Right lobe of liver (tissue), 6 donors: ENCODE measurements at places on chromosomes 6 and 20. TPM values are rescaled to one million over a fixed set of nuclear protein-coding genes. Genes with fewer than 3 reads are reported as not detected.
A peak's percentile ranks its signal among the peaks of the same experiment; 100 is the strongest.

SMLR1 gene
- total RNA-seq, result 46.4 TPM

HLA-DOA gene
- 3.3 TPM for total RNA-seq

ALDH8A1 gene
- 162 TPM for total RNA-seq

CBFA2T2 gene
- 5.1 TPM for total RNA-seq

SULF2 gene
- 84.8 TPM for total RNA-seq

NEDD9 gene
- 41.7 TPM for total RNA-seq

GUCA1A gene
- not detected for total RNA-seq

- DNase-seq, result no peak
- H3K4me1 ChIP-seq, result no peaks in the 10 kb centered on the region
- no peak overlapping the region for H3K4me3 ChIP-seq
- no peaks in the 10 kb centered on the region for H3K36me3 ChIP-seq
- no peak overlapping the region for H3K27ac ChIP-seq
Measured at GRCh38 chr6:90080876-90081481, 186.7 kb downstream of the GJA10 start.

DNA sequence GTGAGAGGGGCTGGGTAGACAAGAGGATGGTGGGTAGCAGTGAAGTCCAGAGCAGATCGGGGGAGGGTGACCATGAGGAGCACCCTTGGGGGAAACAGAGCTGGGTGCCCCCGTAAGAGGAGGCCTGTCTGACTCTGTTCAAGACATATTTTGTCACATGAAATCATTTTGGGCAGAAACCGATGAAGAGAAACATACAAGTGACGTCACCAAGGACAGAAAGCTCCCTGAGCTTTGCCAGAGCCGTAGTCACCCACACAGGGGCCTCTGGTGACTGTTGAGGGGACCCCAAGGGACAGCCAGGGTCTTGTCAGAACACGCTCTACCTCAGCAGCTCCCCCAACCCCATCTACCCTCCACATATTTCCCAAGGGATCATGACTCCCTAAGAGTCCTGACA is 39.2 kb downstream of the GPR6 start:
- no peaks in the 10 kb centered on the region for H3K4me1 ChIP-seq
- no peaks in the 10 kb centered on the region for H3K36me3 ChIP-seq
- no peaks in the 10 kb centered on the region for H3K27me3 ChIP-seq
- no peak for DNase-seq
- H3K4me3 ChIP-seq, result no peak overlapping the region
- H3K27ac ChIP-seq, result no peak overlapping the region

DNA sequence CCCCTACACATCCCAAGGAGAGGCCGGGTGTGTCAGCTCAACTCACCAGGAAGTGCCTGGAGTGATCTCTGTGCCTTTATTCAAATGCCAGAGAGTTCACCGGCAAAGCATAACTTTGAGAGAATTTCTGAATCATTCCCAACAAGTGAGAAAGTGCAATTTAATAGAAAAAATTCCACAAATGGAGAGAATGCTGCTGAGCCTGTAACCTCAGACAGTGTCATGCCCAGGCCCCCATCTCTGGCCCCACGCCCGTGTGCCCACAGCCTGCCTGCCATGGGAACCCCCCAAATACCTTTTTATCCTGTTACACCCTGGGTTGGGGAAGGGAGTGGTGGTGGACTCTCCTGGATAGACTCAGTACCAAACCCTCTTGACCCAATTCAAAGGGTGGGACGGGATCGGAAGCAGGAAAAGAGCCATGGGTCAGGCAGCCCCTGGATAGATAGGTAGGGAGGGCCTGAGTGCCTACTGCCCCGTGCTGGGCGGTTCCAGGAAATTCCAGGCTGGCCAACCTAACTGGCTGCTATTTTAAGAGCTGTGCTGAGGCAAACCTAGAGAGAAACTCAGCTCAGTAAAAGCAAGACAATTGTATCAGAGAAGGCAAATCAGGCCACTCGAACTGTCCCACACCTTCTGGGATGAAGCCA is 179.0 kb upstream of the FOXA2 start:
- no peaks in the 10 kb centered on the region for H3K4me1 ChIP-seq
- H3K27me3 ChIP-seq, result no peaks in the 10 kb centered on the region
- no peaks in the 10 kb centered on the region for H3K36me3 ChIP-seq
- no peak overlapping the region for H3K27ac ChIP-seq
- no peak overlapping the region for H3K4me3 ChIP-seq
- DNase-seq, result no peak

- H3K4me1 ChIP-seq, result peaks cover 24% of the 10 kb centered on the region
- peak; percentile 72 for DNase-seq
- no peak overlapping the region for H3K27ac ChIP-seq
- H3K4me3 ChIP-seq, result peak overlapping the region; percentile 38
- H3K36me3 ChIP-seq, result no peaks in the 10 kb centered on the region
- no peaks in the 10 kb centered on the region for H3K27me3 ChIP-seq
Measured at GRCh38 chr6:33427585-33428223, 7.8 kb downstream of the SYNGAP1 start.

DNA sequence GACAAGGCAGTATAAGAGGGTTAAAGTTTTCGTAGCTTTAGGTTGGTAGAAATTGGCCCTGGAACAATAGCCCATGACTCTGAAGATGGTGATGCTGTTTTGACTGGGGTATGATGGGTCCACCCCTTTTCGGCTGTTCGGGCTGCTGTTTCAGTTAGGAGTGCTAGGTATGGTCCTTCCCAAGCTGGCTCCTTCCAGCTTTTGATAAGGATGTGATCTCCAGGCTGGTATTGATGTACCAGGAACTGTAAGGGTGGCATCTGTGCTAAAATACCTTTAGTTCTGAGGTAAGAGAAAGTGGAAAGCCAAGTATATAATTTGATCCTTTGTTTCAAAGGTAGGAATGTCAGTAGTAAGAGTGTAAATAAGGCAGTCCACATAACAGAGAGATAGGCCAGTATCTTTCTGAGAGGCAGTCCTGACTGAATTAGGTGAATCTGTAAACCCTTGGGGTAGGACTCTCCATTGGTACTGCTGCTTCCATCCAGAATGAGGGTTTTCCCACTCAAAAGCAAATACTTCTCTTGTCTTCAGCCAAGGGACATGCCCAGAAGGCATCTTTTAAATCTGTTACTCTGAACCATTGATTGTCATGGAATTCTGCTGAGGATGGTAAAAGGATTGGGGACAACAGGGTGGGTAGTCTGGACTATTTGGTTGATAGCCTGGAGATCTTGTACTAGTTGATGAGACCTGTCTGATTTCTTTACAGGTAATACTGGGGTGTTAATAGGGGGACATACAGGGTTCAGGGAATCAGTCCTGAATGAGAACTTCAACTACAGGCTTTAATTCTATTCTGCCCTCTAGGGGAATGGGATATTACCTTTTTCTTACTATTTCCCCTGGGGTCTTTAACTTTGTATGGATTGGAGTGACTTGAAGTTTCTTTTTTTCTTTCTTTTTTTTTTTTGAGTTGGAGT is 6.1 kb upstream of the ZNFX1 start:
- H3K4me3 ChIP-seq, result no peak overlapping the region
- H3K27ac ChIP-seq, result no peak overlapping the region
- peaks cover 6% of the 10 kb centered on the region for H3K4me1 ChIP-seq
- H3K36me3 ChIP-seq, result peaks cover 78% of the 10 kb centered on the region

GRCh38 chr6:34338377-34338776 is 54.1 kb downstream of the NUDT3 start:
- H3K27me3 ChIP-seq, result no peaks in the 10 kb centered on the region
- no peaks in the 10 kb centered on the region for H3K4me1 ChIP-seq
- DNase-seq, result no peak
- H3K4me3 ChIP-seq, result no peak overlapping the region
- no peaks in the 10 kb centered on the region for H3K36me3 ChIP-seq

DNA sequence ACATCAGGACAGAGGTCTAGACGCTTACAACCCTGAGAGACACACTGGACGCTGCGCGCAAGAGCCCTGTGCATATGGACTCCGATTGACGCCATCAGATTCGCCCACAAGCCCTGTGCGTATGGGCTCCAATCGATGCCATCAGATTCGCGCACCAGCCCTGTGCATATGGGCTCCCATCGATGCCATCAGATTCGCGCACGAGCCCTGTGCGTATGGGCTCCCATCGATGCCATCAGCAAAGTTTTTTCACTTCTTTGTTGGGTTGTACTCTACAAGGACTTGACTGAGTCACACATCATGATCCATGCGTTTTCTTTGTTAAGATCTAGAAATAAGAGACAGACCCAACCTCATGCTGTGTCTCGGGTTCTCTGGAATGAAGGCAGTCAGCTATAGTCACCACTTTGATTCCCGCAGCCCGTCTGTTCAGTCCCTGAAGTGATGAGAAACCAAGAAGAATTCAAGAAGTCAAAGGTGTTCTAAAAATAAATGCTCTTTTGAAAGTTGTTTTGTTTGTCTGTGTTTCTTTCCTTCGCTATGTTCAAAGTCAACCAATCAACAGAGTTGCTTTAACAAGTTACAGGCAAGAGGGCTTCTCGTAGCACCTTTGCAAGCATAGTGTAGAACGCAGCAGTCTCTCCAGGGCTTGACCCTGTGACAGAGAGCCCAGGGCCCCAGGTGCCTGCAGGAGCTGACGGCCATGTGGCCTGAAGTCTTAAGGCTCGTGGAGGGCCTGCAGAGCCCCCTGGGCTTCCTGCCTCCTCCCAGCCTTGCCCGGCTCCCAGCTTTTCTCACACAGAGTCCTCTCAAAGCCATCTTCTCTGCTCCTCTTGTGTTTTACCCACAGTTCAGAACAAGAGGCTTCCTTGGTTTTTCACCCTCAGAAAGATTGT is 7.9 kb downstream of the RPS6KA2 start:
- no peaks in the 10 kb centered on the region for H3K36me3 ChIP-seq
- no peak overlapping the region for H3K4me3 ChIP-seq
- H3K27ac ChIP-seq, result no peak overlapping the region
- H3K27me3 ChIP-seq, result no peaks in the 10 kb centered on the region

DNA sequence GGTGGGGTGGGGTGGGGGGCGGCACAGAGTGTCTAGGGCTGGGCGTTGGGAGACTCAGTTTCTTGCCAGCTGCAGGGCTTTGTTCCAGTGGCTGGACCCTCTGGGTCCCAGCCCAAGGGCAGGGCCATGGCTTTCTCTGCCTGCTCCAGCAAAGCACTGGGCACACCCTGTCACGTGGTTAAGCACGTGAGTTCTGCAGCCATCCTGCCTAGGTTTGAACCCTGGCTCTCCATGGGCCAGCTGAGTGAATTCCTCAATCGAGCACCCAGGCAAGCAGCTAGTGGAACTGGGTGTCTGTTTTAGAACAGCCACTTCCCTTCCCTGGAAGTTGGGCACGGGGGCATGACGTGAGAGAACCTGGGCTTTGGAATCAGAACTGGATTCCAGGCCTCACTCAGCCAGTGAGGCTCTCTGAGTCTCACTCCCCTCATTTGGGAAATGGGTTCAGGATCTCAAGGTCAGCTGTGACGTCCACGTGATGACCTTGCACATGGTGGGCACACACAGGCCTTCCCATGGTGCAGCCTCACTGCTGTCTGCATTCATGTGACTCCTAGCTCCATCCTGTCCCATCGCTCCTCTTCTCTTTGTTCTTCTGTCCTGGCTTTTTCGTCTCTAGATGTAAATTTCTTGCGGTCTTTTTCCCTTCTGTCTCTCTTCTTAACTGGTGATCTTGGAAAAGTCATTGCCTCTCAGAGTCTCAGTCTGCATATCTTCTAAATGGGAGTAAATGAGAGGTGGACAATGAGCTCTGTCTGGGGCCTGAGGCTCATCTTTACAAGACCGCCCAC is 45.9 kb downstream of the NOL4L start:
- peaks cover 10% of the 10 kb centered on the region for H3K4me1 ChIP-seq
- DNase-seq, result no peak
- no peaks in the 10 kb centered on the region for H3K27me3 ChIP-seq
- H3K4me3 ChIP-seq, result no peak overlapping the region
- no peak overlapping the region for H3K27ac ChIP-seq

- H3K27me3 ChIP-seq, result no peaks in the 10 kb centered on the region
- H3K36me3 ChIP-seq, result no peaks in the 10 kb centered on the region
- no peak overlapping the region for H3K4me3 ChIP-seq
- no peaks in the 10 kb centered on the region for H3K4me1 ChIP-seq
Measured at GRCh38 chr20:59491884-59492283, 112.5 kb upstream of the PHACTR3 start.

DNA sequence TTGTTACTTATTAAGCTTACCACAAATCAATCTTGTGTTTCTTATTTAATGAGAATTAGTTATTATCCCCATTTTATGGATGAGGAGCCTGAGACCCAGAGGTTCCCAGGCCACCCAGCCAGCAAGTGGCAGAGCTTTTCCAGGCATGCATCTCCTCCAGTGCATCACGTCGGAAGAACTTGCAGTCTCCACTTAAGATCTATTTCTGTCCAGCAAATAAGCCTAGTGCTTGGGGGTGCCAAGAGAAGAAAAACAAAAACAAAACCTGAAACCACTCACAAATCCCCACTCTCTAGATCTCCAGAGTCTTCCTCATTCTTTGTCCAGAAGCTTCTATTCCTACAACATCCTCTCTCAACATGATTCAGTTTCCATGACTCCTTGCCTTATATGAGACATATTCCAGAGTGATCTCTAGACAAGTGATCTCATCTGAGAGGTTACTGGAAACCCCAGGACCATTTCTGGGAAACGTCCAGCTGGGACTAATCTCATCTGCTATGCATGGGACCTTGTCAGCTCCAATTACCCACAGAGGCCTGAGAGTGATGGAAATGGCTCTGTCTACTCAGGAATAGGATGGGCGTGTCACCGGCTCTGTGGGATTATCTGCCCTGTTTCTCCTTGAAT is 4.1 kb downstream of the GUCA1B start:
- H3K4me3 ChIP-seq, result no peak overlapping the region
- DNase-seq, result no peak
- no peaks in the 10 kb centered on the region for H3K36me3 ChIP-seq
- H3K27me3 ChIP-seq, result no peaks in the 10 kb centered on the region

- no peak overlapping the region for H3K27ac ChIP-seq
- H3K4me3 ChIP-seq, result no peak overlapping the region
- DNase-seq, result no peak
Measured at GRCh38 chr6:89939144-89939543, 44.9 kb downstream of the GJA10 start.

DNA sequence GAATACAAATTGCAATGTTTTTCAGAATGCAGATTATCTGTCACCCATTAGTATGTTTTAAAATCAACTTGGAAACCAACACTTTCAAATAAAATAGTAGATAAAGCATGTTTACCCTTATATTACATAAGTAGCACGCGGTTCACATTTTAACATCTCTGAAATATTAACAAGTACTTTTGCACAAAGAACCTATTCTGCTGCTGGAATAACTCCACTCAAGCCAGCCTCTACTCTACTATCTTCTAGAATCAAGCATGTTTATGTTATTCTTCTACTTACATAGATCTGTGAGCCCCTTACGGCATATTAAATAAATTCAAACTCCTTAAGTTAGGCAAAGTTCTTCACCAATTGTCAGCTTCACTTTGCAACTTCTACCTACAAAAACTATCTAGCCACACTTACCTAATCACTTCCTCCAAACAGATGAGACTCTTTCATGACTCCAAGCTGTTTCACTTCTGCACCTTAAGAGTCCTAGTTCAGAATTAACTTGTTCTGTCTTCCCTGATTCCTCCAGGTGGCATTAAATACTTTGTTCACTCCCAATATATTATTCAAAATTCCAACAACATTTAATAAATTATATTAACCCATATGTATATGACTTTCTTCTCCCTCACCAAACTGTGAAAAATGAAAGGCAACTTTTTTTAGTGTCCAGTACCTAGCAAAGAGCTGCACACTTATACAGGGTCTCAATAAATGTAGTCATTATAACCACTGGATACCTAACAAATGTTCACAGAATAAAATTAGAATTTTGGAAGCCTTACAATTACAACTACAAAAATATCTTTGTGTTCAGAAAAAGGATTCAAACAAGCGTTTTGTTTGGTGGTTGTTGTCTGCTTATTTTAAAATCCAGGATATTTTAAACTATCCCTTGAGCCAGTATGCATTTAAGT is 12.1 kb downstream of the CEP85L start:
- H3K27ac ChIP-seq, result no peak overlapping the region
- H3K4me1 ChIP-seq, result no peaks in the 10 kb centered on the region
- no peaks in the 10 kb centered on the region for H3K27me3 ChIP-seq
- DNase-seq, result no peak

- no peak overlapping the region for H3K4me3 ChIP-seq
Measured at GRCh38 chr6:121395736-121396135, 39.7 kb upstream of the GJA1 start.
